Osteocyte (in vitro differentiated cells): ENCODE measurements at places on chromosomes 7 and 10. TPM values are rescaled to one million over a fixed set of nuclear protein-coding genes. Genes with fewer than 3 reads are reported as not detected.
A peak's percentile ranks its signal among the peaks of the same experiment; 100 is the strongest.

- DNase-seq: peak; percentile 34
These were observed 35.4 kb upstream of the MKLN1 start for GRCh38 chr7:131292141-131292905.

- no peak for DNase-seq
These were observed 64.8 kb downstream of the ITGB8 start for GRCh38 chr7:20395511-20395910.

GRCh38 chr7:141866974-141867373 lies 25.7 kb upstream of the PRSS37 start:
- no peak for DNase-seq

BHLHA15 gene
- not detected in 2 replicates for total RNA-seq

- DNase-seq: no peak
These were observed 2.4 kb upstream of the IRF5 start for GRCh38 chr7:128935342-128935730.

SPRN gene
- total RNA-seq: 2.2 and 2.7 TPM in 2 replicates

- peak; percentile 62 for DNase-seq
These were observed at the start of gene CHAT for GRCh38 chr10:49613882-49614241. TSS of gene CHAT (plus strand) at chr10:49614037. CDS start at chr10:49614190, 153 bp downstream.

GRCh38 chr7:134004829-134005505 lies 122.2 kb upstream of the LRGUK start:
- DNase-seq: no peak
